ENCODE measurements at places on chromosomes 5 and 9.

DNA sequence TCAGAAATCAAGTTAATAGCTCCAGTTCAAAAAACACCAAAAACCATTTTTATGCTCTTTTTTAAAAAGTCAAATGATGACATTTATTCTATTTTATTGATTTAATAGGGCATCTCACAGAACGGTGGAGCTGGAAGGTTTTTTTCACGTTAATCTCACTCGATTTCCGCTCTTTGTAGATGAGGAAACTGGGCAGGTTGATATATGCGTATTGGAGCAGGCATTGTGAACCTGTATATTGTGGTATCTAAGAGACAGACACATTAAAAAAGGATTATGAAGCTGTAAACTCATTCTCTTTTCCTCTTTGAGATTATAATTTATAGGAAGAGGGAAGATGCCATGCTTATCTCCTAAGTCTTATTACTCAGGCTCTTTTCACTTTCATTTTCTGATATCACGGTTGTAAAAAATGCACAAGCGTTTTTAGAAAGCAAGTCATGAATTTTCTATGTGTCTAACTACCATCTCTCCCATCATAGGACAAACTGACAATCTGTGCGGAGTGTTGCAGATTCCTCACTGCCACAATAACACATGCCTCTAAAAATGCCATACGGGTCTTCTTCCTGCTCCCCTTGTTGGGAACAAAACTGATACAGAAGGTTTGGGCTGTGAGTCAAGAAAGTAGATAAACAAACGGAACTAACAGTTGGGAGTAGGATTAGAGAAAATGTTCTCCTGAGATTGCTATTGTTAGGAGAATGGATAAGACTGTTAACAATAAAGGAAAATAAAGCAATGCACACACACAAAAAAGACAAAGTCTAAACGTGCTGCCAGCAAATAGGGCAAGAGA, 1997.7 kb downstream of the MAT2B start:
- no peak for DNase-seq

GRCh38 chr5:112174959-112175594, 244.0 kb downstream of the EPB41L4A start:
- no peak for DNase-seq

DNA sequence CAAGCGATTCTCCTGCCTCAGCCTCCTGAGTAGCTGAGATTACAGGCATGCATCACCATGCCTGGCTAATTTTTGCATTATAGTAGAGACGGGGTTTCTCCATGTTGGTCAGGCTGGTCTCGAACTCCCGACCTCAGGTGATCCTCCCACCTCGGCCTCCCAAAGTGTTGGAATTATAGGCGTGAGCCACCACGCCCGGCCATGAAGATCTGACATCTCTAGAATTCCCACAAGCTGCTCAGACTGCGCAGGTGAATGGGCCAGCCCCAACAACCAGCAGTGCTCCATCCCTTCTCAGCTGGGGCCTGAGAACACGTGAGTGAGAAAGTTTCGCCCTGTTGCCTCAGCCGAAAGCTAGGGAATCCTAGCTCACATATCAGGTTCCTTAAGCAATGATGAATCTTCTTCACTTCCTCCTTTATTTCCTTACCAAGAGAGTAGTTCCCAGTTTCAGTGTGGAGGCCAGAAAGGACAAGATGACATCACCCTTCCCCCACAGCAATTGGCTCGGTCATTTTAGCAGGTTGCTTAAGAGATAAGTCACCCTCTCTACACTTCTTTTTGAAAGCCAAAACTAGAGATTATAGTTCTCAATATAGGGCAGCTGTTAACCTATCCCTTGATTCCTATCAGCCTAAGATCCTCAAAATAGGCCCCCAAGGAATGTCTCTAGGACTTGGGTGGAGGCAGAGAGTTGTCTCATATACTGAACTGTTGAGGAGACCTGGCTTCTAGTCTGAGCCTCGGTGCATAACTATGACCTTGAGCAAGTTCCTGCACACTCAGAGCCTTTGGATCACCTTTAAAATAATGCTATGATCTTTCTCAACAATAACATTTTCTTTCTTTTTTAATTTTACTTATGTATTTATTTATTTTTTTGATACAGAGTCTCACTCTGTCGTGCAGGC, 23.9 kb upstream of the PPP2CA start:
- no peak for DNase-seq

DNA sequence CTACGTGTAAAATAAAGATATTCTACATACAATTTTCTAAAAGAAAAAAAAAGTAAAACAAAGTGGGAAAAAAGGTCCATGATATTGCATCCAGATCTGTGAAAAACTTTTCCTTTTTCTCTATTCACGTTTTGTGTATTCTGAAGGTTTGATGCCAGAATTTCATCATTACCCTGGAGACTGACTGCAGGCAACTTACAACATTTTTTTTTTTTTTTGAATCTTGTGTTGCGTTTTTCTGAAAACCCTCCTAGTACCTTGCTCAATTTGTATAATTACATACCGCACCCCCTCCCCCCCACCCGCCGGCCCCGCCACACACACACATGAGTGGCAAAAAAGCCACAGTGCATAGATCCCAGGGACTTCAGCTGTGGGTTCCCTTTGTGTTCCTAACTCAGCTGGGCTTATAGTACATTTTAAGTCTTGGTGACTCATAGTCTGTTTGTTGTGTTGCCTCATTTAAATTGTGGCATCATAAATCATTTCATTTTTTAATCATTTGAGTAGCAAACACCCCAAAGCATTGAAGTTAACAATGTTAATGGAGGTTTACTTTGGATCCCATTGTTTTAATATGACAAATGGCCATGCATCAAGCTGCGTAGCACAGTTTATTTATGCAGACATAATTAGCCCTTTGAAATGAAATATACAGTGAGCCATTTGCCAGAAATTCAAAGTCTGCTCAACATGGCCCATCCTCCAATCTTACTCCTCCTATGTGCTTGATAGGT, 36.0 kb downstream of the PRDM6 start:
- no peak for DNase-seq

DNA sequence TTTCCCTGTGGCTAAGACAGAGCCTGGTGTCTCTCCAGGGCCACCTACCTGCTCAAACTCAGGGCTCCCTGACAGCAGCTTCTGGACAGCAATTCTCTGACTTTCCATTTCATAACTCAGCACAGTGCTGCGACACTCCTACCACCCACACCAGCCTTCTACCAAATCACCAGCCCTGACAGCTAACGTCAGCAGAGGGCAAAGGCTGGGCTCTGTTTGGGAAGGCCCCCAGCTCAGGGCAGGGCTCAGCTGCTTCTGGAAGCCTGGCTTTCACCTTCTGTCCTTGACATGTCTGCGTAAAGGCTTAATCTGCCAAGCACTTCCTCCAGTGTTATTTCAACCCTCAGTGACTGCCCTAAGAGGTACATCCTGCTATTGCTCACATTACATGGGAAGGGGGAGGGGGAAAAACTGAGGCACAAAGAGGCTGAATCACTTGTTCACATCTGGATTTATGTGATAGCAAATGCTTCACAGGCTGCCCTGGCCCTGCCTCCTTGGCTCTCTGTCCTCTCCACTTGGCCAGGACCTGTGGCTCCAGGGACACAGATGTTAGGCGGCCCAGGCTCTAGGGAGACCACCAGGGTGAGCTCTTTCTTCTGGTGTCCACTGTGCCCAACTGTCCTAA, 102.5 kb upstream of the PANK3 start:
- peak; percentile 18 for DNase-seq

- DNase-seq, result no peak
Observed at GRCh38 chr9:113776194-113776593, 99.9 kb upstream of the ZNF618 start.

GRCh38 chr9:101487443-101487840, 46.2 kb upstream of the RNF20 start:
- DNase-seq, result no peak

DNA sequence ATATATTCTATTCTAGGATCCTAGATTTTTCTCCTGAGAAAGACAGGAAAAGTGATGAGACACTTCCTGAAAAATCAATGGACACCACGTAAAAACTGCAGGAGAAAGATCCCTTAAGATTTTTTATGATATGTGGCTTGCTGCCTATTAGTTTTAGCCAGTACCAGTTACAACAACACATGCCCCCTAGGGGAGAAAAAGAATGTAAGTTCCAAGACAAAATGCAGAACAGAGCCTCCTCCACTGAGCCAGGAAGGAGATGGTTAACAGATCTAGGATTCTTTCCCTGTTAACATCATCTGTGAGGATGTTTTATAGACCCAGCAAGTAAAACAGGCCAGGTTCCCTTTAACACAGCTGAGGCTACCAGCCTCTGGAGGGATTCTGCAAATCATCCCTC, 574.7 kb downstream of the TLE4 start:
- DNase-seq, result no peak

GRCh38 chr9:137307255-137308056, 5.4 kb upstream of the NRARP start:
- DNase-seq, result no peak

DNA sequence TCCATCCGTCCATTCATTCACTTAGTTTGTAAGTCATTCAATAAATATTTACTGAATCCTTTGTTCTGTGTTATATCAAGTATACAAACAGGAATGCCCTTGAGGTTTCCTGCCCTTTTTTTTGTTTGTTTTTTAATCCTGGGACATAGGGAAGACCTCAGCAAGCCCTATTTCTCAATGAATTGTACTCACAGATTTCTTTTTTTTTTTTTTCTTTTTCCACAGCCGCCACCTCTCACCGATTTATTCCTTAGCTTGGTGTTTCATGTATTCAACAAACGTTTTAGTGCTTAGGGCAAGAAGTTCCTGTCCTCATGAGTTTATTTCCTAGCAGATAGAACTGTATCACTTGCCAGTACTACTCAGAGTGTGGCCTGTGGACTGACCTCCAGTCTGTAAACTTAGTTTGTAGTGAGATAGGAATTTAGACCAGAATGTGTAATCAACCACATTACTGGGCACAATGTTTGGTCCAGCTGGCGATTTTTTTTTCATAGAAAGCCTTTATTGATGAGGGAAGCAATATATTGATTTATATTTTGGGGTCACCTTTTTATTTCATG, 35.4 kb upstream of the C5orf47 start:
- peak; percentile 29 for DNase-seq

- DNase-seq, result no peak
Observed at GRCh38 chr5:130295235-130295634, 391.0 kb downstream of the CHSY3 start.

DNA sequence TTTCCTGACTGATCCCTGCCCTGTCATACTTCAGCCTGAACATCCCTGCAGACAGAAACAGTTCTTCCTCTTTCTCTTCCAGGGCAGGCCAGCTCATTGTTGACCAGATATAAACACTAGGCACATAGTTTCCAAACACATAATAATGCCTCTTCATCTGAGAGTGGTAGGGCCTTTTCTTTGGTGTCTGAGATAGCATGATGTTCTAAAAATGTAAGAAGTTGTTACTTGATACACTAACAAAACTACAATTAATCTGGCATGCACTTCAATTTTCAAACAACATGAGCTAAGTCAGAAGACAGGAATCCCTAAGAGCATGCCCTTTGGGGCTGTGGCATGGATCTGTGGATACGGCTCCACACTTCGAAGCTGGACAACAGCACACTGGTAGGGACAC, 246.6 kb downstream of the SPOCK1 start:
- peak; percentile 23 for DNase-seq

DNA sequence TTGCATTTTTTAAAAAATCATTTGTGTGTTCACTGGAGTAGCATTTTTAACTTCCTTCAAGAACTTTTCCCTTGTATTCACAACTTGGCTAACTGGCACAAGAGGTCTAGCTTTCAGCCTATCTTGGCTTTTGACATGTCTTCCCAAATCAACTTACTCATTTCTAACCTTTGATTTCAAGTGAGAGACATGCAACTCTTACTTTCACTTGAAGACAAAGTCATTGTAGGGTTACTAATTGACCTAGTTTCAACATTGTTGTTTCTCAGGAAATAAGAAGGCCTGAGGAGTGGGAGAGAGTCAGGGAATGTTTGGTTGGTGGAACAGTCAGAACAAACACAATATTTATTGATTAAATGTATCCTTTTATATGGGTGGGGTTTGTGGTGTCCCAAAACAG, 95.0 kb upstream of the C9orf72 start:
- no peak for DNase-seq

DNA sequence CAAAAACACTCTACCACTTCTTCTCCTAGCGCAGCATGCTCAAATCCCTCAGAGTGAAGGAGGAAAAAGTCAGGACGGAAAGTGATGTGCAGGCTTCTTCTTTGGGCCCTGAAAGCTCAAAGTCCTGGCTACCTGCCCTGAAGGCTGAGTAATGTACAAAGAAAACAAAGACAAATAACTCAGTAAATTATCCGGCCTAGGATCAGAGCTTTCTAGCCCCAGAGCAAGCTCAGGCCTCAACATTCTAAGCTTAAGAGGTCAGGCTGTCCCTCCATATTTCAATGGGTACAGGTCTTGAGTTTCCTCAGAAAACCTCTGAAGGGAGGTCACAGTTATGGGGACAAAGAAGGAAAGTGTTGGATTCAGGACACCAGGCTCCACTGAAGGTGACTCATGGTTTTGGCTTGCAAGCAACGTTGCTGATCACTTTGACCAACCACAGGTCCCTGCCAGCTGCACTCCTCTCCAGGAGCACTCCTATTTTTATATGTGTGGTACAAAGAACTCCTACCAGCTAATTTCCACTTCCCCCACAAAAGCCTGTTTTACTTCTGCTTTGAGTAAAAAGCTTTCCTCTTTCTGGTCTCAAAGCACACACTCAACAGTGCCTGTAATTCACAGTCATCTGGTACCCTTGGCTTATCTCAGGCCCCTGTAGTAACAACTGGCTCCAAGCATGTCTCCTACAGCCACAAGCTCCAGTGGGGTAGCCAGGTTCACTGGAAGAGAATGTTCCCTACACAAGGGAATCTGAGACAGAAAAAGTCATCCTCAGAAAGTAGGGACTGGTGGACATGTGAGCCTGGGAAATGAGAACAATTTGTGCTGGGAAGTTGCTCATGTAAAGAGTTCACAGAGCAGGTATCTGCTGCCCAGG, 115.7 kb downstream of the UGCG start:
- DNase-seq, result peak; percentile 94

- DNase-seq, result no peak
Observed at GRCh38 chr5:12323637-12324229, 419.5 kb upstream of the CTNND2 start.

DNA sequence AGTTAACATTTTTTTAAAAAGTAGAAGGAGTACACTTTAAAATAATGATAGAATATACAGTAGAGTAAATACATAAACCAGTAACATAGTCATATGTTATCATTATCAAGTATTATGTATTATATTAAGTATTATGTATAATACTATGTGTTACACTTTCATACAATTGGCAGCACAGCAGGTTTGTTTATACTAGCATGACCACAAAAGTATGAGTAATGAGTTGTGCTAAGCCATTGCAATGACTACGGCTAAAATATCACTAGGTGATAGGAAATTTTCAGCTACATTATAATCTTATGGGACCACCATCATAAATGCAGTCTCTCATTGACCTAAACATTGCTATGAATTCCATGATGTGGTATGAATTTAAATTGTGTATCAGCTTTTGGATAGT, 506.0 kb downstream of the HTR1A start:
- no peak for DNase-seq

- DNase-seq, result peak; percentile 30
Observed at GRCh38 chr5:152271420-152271819, 133.7 kb downstream of the NMUR2 start.
